Mesenteric fat pad (tissue), 1 donor: ENCODE measurements at places on chromosomes 4 and X. TPM values are rescaled to one million over a fixed set of nuclear protein-coding genes. Genes with fewer than 3 reads are reported as not detected.

Gene FABP2
- 0.80 TPM for total RNA-seq

Gene PALLD
- total RNA-seq: 87.9 TPM

- no peak for DNase-seq
Measured at GRCh38 chrX:66110112-66110511, 53.9 kb upstream of the HEPH start.

- DNase-seq: no peak
Measured at GRCh38 chr4:105128208-105128607, 18.5 kb upstream of the TET2 start.

- no peak for DNase-seq
Measured at GRCh38 chr4:47383829-47384427, 79.6 kb downstream of the COMMD8 start.

- DNase-seq: no peak
Measured at GRCh38 chr4:84914686-84915395, 51.6 kb downstream of the WDFY3 start.

DNA sequence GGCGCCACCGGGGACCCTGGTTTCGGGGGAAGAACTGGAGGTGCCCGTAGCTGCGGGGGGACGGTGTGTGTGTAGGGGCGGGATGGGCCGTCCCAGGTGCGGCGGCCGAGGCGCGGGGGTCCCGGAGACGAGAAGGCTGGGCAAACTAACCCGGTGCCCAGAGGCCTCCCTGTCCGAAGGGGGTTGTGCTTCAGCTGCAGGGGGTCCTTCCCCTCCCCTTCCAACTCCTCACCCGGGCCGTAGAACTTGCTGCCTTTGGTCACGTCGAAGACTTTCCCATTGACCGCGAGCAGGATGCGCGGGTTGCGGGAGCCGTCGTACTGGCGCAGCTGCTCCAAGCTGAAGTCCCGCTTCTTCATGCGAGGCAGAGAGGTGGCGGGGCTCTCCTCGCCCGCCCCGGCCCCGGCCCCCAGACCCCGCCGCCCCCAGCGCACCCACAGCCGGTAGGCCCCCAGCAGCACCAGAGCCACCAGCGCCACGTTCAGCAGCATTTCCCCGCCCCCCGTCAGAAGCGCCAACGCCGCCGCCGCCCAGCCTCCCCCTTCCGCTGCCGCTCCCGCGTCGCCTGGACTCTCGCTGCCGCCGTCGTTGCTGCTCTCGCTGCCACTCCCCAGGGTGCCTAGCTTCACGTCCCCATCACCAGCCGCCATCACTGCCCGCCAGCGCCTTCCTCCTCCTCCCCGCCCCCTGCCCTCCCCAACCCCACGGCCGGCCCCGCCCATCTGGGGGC is at the start of gene PGRMC2:
PGRMC2 (minus strand) TSS at position 673 of the 730 bp plus-strand sequence; CDS start at position 650, 23 bp downstream.
- DNase-seq: no peak

- DNase-seq: no peak
Measured at GRCh38 chrX:40019541-40019940, 78.2 kb downstream of the BCOR start.
